ENCODE measurements at places on chromosomes 7 and 10.

DNA sequence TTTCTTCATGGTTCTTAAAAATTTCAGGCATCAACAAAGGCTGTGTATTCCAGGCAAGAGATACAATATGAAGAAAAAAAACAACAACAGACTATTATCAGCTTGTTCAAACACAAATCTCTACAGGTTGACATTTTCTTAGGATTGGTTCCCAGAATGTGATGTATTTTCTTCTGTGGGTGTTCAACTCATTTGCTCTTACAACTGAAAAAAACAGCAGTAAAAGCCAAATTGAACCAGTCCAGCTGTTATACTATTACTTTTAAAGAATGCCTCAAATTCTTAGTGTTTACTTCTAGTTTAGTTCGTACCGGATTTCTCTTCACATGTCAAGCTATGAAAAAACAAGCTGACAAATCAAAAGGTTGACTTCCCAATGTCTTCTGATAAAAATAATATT is 60.7 kb downstream of the CNTNAP2 start:
- no peak for DNase-seq

GRCh38 chr10:3192856-3193635 is 20.5 kb upstream of the PITRM1 start:
- DNase-seq: peak; percentile 3

DNA sequence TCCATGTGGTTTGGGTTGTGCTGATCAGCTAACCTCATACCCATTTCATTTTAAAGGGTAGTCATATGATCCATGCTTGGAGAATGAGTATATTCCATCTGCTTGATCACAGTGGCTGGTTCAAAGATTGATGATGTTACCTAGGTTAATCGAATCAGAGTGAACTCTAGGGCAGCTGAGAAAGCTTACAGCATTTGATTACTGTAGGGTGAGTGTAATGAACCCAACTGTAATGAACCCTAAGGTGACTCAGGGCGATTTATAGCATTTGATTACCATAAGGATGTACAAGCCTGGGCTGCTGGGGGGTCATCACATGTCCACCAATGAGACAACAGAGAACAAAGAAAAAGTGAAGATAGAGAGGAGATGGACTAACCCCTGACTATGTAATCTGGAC is 523.1 kb downstream of the ADRA2A start:
- DNase-seq: no peak

- no peak for DNase-seq
Observed at GRCh38 chr7:88515301-88515700, 208.6 kb upstream of the STEAP4 start.

GRCh38 chr7:70325509-70326101 is 727.3 kb downstream of the AUTS2 start:
- DNase-seq: no peak

DNA sequence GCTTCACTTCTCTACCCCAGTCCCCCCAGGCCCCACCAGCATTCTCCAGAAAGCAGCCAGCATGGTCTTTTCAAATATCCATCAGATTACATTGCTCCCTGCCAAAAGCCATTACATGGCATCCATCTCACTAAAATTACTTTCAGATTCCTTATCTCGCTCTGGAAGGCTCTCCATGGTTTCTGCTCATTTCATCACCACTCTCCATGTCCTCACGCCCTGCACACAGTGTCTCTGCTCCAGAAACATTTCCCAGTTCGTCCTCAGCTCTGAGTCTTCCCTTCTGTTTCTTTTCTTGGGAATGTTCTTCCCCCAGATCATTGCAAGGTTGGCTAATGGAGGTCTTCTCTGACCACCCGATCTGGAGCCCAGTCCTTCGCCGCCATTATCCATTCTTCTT is 499.1 kb downstream of the KCNMA1 start:
- no peak for DNase-seq

DNA sequence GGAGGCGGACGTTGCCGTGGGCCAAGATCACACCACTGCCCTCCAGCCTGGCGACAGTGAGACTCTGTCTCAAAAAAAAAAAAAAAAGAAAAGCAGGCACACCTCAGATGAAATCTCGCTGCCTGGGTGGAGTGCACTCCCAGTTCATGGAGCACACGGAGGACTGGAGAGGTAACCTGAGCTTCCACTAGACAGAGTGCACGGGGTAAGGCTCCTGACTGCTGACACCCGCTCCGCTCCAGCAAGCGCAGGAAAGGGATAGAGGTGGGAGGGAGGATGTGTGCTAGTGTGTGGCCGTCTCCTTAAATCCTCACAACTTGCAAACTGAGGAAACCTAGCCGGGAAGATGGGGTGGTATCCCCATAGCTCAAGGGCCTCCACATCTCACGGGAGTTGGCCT is 50.8 kb downstream of the FAM53B start:
- DNase-seq: no peak

All from HS-27A (cell line).